ENCODE measurements at places on chromosomes 11 and 22.

GRCh38 chr22:20503816-20504215, 3.6 kb upstream of the MED15 start:
- no peak for DNase-seq

DNA sequence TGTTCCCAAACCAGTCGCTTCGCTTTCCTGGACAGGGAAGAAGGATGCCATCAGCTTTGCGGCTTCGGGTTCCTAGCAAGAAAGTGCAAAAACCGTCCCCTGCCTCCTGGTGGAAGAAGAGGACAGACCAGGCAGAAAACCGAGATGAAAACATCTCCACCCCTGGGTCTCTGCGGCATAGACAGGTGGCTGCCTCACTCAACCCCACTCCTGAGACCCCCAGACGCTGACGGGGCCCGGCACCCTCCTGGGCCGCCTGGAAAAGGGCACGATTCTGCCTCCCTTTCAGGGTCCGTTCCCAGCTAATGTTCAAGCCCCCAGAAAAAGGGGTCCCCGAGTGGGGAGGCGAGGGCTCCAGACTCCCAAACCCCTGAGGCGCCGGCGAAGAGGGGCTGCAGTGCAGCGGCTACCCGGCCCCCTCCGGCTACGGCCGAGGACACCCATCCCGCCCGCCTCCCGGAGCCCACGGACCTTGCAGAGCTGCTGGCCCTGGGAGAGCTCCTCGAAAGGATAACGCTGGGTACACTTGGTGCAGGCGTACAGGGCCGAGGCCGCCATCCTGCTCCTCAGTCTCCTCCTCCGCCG, 569 bp downstream of the FAM76B start:
- no peak for DNase-seq

- no peak for DNase-seq
Observed at GRCh38 chr11:110730773-110731172, 18.5 kb upstream of the ARHGAP20 start.

DNA sequence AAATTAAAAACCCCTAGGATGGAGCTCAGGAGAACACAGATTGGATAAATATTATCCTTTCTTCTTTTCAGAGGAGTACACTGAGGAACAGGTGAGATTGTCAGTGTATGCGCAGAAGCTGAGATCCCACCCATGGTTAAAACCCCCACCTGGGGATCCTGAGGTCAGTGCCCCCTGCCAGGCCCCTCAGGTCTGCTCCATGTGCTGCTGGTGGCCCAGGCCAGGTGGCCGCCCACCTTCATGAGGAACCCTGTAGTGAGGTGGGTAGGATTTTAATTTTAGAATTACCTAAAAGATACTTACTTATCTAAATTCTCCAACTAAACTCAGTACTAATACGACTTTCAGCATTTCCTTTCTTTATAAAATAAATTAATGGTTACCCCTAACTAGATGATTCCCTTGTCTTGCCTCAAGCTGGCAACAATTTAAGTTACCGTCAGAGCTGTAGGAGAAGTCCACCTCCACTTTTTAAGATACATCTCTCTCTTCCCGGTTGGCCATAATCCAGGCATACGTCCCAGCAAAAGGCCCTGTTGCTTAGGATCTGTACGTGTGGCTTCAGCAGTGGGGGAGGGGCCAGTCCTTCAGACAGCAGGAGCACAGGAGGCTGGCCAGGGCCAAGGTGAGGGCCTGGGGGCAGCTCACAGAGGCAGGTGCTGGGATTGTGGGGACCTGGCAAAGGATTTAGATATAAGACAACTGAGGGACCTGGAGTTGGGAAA, 61.5 kb upstream of the PITPNB start:
- no peak for DNase-seq

- no peak for DNase-seq
Observed at GRCh38 chr22:44455151-44455962, 42.7 kb downstream of the RTL6 start.

- DNase-seq, result no peak
Observed at GRCh38 chr11:93623179-93623578, 38.3 kb upstream of the CEP295 start.

DNA sequence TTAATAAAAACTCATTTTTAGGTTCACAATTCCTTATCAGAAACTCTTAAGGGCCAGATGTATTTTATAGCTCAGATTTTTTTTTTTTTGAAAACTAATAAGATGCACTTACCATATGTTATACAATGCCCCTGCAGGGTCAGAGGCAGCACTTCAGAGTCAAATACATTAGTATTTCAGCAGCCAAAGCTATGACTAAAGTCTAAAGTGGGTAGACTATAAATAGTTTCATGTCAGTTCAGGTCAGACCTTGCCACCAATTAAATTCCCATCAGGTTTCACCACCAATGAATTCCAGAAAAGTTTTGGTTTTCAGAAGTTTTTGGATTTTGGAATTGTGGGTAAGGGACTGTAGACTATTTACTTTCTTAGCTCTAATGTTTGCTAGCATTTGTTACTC, 75.9 kb downstream of the FAM83F start:
- no peak for DNase-seq

DNA sequence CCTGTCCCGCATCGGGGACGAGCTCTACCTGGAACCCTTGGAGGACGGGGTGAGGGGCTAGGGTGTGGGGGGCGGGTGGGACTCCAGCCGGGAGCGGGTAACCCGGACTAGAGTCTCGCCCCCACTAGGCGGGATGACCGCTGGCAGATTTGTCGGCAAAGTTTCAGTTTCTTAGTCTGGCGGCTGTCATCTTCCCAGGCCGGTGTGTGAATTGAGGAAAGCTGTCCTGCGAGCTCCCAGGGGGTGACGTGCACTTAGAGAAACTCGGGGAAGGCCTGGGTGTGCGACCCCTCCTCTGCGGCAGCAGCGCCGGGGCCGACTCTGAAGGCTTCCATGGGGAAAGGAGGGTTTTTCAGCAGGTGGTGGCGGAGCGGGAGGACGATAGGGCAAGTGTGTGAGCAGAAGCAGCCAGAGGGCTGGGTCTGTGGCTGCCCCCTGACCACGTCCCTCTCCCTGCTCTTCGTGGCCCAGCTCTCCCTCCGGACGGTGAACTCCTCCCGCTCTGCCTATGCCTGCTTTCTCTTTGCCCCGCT, 463 bp downstream of the RAD9A start:
- DNase-seq, result no peak

DNA sequence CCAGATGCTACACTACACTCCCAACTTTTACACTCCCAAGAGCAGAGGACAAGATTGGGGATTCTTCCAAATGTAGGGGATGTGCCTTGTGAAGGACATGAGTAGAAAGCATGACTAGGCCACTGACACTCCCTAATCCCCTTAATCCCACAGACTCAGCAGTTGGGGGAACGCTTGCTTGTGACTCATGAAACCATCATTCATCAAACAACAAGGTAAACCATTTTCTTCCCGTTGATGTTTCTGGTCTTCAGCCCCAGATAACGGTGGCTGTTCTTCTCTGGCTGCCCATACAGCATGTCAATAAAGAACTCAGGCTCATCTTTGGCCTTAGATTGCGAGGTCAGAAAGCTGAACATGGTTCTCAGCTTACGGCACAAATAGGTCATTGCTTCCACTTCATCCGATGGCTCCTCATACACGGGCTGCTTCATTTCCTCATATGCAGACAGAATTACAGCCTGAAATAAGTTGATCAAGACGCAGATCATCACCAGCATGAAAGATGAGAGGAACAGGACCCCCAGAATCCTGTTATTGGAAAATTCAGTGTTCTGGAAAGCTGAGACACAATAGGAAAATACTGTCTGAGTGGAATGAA, 6.4 kb upstream of the CDPF1 start:
- DNase-seq, result peak; percentile 56

- no peak for DNase-seq
Observed at GRCh38 chr11:105298630-105299029, 159.1 kb upstream of the CARD18 start.

- DNase-seq, result no peak
Observed at GRCh38 chr22:45942787-45943493, 34.0 kb downstream of the WNT7B start.

GRCh38 chr11:120340529-120340928, 4.3 kb downstream of the ARHGEF12 start:
- DNase-seq, result no peak

GRCh38 chr11:124633355-124633754, 10.7 kb downstream of the TBRG1 start:
- no peak for DNase-seq

DNA sequence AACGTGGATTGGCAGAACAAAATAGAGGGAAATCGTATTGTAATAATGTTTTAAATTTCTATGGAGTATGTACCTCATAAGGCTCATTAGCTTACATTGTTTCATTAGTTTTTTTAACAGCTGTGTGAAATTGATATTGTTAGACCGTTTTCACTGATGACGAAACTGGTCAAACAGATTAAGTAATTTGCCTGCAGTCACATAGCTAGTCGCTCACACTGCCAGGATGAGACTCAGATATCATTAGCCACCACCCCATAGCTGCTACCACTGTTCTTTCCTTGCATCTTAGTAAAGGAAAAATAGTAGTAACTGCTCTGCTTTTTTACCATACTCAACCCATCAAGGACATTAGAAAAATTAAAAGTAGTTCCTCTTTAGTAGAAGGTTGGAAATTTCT, 64.0 kb downstream of the DKK3 start:
- DNase-seq, result no peak

- no peak for DNase-seq
Observed at GRCh38 chr11:94669023-94669422, 99.1 kb upstream of the AMOTL1 start.

DNA sequence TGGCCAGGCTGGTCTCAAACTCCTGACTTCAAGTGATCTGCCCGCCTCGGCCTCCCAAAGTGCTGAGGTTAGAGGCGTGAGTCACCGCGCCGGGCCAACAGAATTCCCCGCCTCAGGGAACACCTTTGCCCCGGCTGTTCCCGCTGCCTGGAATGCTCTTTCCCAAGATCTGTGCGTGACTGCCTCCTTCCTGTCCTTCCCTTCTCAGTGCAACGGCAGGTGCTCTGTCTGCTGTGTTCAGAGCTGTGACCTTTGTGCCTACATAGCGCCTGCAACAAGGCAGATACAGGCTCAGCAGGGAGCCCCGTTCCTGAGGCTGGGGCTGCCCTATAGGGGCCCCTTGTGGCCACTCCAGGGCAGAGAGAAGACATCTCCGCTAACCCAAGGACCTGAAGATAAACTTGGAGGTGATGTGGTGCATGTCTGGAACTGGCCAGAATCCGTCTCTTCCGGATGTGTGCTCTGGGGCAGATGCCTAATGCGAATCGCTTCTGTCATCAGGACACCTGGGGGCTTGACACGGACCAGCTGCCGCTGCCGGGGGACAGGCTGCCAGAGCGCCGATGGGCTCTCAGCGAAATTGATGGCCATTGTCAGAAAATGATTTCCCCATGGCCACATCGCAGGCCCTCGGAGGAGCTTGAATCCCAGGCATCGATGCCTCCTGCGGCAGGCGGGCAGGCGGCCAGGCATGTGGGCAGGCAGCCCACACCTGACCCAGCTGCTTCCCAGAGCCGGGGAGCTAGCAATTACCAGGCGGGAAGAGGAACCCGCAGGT, 43.5 kb upstream of the TCF20 start:
- no peak for DNase-seq

DNA sequence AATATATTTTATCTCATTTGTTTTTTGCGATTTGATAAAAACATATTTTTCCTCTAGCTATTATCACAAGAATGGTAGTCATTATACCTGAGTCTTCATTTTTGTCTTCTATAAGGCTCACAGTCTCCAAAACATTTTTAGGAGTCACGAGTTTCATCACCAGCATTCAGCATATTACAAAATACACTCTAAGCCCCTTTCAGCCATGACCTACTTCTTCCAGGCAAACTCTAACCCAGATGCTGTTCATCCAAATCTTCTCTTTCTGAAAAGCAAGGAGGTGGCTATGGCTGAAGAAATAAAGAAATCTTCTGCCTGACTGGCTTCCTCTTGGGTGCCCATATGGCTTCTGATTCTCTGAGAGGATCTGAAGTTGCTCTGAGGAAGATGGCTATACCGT, 35.7 kb upstream of the USP47 start:
- DNase-seq, result no peak

DNA sequence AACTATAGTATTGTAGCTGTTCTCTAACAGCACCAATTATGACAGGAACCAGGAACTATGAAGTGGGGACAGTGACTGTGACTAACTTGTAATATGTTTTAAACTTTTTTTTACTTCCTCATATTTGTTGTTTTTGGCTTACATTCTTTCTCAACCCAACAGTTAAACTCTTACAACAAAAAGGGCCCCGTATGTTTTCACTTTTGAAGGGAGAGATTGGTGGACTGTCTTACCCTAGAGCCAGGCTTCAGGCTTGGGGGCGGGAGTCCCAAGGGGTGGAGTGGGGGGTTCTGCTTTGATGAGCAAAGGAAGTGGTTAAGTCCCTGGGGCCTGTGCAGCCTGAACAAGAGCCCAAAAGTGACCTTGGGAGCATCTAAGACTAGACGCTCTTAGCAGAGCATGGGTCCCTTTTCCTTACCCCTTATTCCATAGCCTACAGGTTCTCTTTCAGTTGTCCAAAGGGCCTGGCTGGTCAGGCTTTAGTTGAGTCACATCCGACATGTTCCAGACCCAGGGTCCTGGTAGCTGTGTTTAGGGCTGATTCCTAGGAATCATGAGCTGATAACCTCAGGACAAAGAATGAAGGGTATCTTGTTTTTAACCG, 38.8 kb downstream of the STIM1 start:
- DNase-seq, result no peak

Measured in epithelial cell of prostate (primary cell).